RCC 7860 (cell line): ENCODE measurements at places on chromosomes 3 and 15.

DNA sequence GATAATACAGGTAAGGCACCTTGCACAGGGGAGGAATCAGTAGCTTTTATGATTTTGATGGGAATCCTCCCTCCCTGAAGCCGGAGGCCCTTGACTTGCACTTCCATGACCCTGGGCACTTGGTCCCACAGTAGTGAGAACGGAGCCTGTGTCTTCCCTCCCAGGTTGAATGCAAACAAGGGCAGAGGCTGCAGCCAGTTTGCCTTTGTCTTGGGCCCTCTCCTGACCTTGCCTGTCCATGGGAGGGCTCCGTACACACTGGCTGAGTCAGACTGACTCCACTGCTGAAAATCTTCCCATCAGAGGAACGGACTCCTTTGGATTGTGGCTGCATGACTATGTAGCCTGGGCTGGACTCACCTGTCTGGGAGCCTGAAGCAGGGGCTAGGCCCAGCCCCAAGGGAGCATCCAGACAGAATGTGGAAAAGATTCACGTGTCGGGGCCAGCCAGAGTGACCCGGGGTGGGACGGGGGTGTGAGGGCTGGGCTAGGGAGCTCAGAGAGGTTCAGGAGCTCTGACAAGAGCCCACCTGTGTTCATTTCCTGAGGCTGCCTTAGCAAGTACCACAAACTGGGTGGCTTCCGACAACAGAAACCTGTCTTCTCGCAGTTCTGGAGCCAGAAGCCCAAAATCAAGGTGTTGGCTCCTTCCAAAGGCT lies 9.5 kb downstream of the TBC1D21 start:
- DNase-seq = no peak

- DNase-seq = peak; percentile 91
Observed at GRCh38 chr15:42491539-42492225, 741 bp upstream of the ZNF106 start.

- no peak for DNase-seq
Observed at GRCh38 chr15:35465783-35466182, 80.2 kb downstream of the DPH6 start.

DNA sequence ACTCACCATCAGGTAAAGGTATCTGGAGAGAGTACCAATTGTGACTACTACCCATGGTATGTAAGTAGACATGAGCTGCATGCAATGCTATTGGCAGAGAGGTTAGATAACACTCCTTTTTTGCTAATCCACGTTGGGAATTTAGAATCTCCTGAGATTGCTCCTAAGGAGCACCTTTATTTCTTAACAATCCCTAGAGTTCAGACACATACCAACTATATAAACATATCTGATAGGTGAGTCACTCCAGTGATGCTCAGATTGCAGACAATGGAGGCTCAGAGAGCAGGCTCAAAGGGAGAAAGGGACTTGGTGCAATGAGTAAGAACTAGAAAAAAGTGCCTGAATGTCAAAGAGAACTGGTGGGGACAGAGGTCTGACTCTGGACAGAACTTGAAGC lies 47.0 kb upstream of the LRRFIP2 start:
- DNase-seq = peak; percentile 84

DNA sequence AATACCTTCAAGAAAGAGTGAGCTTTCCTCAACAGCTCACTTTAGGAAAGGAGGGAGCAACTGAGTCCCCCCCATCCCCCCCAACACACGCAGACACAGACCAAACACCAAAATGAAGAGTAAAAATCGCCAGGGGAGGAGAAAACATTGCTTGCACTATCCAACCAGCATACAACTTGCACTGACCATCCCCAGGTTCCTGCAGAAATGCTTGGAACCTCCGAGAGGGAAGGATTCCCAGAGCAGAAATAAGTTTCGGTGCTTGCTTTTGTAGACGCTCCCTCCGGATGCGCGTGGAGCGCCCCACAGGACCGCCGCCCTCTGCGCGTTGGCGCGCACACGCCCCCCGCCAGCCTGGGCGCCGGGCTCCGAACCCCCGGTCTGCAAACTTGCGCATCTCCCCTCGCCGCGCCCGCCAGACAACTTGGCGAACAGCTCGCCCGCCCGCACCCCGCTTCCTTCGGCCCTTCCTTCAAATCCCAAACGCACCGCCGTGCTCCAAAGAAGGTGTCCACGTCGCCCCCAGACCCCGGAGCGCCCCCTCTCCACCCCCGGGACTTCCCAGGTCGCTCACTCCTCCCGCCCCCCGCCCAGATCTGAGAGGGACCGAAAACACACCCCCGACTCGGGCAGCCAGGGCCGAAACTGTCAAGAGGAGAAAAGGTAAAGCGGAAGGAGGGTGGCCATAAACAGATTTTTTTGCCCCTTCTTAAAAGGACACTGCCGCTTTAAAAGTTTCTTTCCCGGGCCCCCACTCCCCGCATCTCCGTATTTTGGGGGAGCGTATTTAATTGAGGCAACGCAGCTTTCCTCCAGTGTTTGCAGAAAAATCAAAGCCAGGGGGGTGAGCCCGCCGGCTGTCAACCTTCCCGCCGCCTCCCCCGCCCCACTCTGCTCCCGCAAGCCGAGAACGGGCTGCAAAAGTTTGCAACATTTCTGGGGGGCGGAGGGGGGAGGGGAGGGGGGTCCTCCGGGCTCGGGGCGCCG lies 859 bp downstream of the RORA start:
- DNase-seq = no peak

- DNase-seq = no peak
Observed at GRCh38 chr3:99943931-99944761, 126.5 kb downstream of the CMSS1 start.

DNA sequence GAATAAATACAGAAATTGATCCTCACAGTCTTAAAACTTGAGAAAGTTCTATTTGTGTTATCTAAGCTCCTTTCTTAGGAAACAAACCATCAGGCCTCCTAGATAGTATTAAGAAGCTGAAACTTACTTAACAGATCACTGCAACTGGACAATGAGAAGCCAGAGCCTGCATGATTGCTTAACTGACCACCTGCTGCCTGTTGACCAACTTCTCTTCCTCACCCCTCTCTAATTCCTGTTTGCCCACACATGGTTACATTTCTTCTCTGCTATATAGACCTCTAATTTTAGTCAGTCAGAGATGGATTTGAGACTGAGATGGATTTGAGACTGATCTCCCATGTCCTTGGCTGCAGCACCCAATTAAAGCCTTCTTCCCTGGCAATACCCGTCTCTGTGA lies 13.5 kb downstream of the CCPG1 start:
- no peak for DNase-seq

DNA sequence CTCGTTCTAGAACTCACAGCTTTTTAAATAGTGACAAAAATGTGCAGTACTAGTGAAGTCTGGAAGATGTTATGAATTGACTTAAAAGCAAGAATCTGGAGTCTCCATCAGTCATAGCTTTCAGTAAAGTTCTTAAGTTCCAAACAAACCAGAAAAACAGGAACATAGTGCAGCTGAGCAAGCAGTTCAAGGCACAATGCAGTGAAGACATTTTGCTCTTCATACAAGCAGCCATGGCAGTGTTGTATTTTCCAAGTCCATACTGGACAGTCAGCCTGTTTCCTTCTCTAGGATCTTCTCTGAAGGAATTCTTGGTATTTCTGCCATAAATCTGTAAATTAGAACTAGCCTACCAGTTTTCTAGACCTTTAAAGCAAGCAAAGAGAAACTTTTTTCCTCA lies 90.5 kb downstream of the LRRC28 start:
- DNase-seq = no peak

- no peak for DNase-seq
Observed at GRCh38 chr3:194702545-194702944, 16.9 kb downstream of the FAM43A start.

GRCh38 chr3:65436580-65436979 lies 602.1 kb downstream of the MAGI1 start:
- DNase-seq = peak; percentile 7
